ENCODE measurements at places on chromosomes 16 and 17.
A peak's percentile ranks its signal among the peaks of the same experiment; 100 is the strongest.

DNA sequence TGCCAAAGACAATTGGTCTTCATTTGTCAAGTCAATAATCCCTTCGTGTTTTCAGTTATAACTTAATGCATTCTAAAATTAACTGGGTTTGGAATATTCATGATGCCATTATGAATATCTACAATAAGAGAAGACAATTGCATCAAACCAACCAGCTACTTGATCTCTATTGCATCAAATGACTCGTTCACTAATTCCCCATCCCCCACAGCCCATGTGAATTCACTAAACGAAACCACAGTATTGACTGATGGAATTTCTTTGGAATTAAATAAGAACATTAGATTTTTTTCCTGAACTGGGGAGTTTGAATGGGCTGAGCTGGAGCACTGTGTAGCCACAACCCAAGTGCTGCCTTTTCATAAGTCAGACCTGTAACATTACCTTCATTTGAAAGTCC, 65.3 kb downstream of the HS3ST3B1 start:
- DNase-seq, result no peak

DNA sequence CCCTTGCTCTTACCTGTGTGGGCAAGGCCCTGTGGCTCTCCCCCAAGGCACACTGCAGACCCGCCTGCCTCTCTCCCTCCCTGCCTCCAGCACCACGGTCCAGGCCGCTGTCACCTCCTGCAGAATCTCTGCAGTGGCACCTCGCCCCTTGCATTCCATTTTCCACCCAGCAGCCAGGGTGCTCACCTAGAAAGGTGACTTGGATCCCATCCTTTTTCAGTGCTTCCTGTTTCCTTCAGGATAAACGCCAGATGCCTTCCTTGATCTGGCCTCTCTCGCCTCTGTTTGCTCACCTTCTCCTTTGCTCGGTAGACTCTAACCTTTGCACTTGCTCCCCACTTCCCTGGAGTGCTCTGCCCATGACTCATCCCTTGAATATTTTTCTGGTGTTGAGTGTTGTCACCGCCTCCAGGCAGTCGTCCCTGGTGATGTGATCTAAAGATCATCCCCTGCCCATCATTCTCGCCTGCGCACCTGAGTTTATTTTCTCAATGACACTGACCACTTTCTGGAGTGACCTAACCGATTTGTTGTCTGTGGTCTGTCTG, 79.2 kb upstream of the LGALS9 start:
- DNase-seq, result no peak

GRCh38 chr17:39391448-39391847, 10.0 kb downstream of the FBXL20 start:
- DNase-seq, result no peak

DNA sequence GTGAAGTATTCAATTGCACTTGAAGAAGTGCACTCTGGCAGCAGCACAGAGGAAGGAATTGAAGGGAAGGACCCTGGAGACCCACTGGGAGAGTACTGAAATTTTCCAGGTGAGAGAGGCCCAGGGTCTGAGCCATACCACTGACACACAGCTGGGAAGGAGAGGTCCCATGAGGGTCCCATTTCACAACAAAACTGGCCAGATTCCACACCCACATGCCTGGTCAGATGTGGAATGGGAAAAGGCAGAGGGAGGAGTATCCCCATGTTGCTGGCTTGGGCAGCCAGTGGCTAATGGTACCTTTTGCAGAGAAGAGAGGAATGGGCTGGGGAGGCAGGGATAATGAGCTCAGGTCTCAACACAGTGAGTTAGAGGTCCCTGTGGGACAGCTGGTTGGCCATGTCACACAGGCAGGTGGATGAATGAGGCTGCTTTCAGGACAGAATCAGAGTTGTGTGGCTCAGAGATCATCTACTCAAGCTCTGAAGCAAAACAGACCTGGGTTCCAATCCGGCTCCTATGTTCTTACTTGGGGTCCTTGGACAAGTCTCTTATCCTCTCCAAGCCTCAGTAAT, 26.2 kb upstream of the NGFR start:
- DNase-seq, result no peak

- no peak for DNase-seq
Observed at GRCh38 chr16:9300252-9300651, 208.8 kb downstream of the HAPSTR1 start.

- DNase-seq, result no peak
Observed at GRCh38 chr17:11900041-11900476, 97.2 kb downstream of the ZNF18 start.

GRCh38 chr17:66677201-66677981, 157.5 kb upstream of the CACNG5 start:
- peak; percentile 75 for DNase-seq

DNA sequence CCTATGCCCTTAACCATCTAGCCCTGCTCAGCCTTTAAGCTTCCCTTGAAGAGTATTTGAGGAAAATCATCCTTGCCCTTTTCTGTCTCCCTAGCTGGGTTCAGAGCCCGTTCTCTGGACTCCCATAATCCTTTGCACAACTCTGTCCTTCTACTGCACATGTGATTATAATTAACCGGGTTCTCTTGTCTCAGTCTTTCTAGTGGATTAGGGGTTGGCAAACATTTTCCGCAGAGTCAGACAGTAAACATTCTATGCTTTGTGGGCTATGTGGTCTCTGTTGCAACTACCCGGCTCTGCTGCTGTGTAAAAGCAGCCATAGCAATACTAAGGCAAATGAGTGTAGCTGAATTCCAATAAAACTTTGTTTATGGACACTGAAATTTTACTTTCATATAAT, 80.0 kb downstream of the CDRT15 start:
- peak; percentile 9 for DNase-seq

- DNase-seq, result no peak
Observed at GRCh38 chr17:54781389-54781788, 119.3 kb upstream of the TOM1L1 start.

DNA sequence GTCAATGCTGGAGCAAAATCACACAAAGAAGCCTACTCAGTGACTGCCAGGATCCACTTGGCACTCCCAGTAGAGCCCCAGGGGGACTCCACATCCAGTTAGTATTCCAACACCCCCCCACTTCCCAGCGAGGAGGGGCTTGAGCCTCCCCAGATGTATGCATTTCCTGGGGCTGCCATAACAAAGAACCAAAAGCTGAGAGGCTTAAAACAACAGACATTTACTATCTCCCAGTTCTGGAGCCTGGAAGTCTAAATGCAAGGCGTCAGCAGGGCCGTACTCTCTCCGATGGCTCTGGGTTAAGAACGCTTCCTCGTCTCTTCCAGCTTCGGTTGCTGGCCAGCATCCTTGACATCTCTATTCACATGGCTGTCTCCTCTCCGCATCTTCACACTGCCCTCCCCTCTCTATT, 23.0 kb upstream of the GNA13 start:
- DNase-seq, result no peak

- no peak for DNase-seq
Observed at GRCh38 chr17:57811638-57812280, 38.1 kb downstream of the MRPS23 start.

DNA sequence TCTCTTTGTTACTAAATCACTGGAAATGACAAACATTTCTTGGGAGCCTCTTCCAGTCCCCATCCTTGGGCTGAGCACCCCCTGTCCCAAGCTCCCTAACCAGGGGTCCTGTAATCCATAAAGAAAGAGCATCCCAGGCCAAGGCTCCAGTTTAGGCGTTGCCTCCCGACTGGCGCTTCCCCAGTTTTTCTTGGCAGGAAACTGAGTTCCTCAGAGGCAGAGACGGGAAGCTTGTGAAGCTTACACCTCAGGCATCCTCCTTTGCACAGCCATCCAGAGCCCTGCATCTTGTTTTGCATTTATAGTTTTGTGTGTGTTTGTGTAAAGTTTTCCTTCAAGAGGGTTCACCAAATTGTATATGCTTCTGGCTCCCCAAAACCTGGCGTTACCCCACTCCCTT, 7.1 kb downstream of the COPZ2 start:
- DNase-seq, result no peak

GRCh38 chr17:70184770-70185169, 15.4 kb downstream of the KCNJ2 start:
- no peak for DNase-seq

GRCh38 chr17:70295329-70295728, 126.0 kb downstream of the KCNJ2 start:
- DNase-seq, result no peak

DNA sequence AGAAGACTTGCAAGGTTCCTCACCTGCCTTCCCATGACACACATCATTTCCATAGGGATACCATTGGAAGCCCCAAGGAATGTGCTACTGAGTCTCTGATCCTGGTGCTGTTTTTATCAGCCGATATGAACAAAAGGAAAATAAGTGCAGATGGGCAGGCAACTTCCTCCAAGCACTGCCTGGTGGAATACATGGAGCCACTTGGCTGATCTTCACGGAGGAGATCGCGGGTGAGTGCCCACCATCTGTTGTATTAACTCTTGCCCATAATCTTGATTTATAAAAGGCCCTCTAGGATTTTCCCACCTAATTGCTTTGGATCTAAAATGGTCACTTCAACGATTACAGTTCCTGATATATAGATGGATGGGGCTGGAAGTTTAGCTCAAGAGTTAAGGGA, 24.7 kb upstream of the CDRT15 start:
- DNase-seq, result no peak

DNA sequence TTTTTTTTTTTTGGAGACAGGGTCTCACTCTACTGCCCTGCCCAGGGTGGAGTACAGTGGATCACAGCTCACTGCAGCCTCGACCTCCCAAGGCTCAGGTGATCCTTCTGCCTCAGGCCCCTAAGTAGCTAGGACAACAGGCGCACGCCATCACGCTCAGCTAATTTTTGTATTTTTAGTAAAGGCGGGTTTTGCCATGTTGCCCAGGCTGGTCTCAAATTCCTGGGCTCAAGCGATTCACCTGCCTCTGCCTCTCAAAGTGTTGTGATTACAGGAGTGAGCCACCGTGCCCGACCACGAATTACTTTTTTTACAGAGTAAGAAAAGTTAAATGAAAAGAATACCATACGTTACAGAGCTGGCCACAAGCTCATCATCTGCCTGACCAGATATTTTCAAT, 38.9 kb downstream of the AKAP10 start:
- DNase-seq, result no peak

DNA sequence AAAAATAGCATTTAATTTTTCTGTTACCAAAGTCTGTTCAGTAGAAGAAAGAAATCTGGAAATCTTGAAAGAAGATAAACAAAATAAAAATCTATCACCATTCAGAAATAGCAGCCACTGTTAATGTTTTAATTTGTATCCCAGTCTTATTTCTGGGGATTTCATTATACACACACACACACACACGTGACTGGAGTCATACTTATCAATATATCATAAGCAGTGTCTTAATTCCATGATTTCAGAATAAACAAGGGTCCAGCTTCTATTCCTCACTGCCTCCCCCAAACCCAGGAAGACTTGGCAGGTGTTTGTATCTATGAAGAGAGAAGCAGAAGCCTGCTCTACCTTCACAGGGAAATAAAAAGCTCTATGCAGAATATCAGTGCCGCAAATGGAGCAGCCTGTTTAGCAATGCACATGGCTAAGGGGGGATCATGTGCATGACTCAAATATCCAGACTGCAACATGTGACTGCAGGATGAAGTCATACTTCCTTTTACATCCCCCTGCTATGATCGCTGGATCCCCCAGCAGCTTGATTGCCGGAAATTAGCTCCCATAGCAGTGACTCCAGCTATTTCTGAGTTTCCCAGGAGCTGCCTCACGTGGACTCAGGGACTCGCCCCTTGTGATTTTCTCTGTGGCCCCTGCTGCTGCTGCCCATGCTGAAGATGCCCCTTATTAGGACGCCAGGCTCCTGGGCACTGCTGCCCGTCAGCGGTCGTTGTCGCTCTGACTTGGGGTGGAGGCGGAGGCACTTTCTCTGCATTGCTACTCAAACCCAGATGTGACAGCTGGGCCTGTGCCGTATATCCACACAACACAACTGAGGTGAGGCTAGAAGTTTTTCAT, 341.0 kb downstream of the CPPED1 start:
- DNase-seq, result peak; percentile 69

- DNase-seq, result no peak
Observed at GRCh38 chr17:74530831-74531150, 484 bp downstream of the CD300LB start.

GRCh38 chr17:71224824-71225575, 895.8 kb upstream of the SOX9 start:
- no peak for DNase-seq

DNA sequence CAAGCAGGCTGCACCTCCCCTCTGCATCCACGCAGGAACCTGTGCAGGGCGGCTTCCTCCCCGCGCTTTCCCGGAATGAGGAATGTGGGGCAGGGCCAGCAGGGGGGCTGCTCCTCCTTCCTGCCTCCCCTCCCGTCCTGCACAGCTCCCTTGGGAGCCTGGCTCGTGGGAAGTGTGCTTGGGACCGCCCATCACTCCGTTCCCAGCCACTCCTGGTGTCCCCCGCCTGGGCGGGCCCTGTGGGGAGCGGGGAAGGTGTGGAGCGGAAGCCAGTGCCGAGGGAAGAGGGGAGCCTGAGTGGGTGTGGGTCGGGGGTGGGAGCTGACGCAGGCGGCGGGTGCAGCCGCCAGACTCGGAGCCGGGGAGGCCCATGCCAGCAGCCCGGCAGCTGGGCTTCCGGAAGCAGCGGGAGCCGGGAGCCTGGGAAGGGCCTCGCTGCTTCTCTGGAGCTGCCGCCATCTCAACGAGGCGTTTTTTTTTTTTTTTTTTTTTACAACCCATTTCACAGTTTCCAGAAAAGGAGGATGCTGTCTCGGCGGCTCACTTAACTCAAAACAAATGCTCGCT, 24.1 kb downstream of the BAHCC1 start:
- DNase-seq, result no peak

GRCh38 chr17:55320594-55321426, 56.0 kb downstream of the HLF start:
- DNase-seq, result no peak

DNA sequence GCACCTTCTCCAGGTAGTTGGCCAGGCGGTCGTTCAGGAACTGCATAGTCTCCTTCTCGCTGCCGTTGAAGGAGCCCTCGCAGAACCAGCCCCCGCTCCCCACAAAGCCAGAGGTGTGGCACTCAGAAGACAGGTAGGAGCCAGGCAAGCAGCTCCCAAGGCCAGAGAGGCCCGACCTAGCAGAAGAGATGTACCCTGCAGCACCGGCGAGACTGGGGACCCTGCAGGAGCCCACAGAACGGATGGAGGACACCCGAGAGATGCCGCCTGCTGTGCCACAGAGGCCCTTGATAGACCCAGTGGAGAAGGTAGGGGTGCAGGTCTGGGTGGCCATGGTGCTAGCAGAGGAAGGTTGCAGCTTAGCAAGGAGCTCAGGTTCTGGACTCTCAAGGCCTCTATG, at the start of gene KRT36:
TSS of gene KRT36 (minus strand) at position 380 of the 400 bp plus-strand sequence. CDS start at position 334, 46 bp downstream.
- DNase-seq, result no peak

GRCh38 chr17:30091121-30091670, 25.4 kb upstream of the NSRP1 start:
- no peak for DNase-seq

DNA sequence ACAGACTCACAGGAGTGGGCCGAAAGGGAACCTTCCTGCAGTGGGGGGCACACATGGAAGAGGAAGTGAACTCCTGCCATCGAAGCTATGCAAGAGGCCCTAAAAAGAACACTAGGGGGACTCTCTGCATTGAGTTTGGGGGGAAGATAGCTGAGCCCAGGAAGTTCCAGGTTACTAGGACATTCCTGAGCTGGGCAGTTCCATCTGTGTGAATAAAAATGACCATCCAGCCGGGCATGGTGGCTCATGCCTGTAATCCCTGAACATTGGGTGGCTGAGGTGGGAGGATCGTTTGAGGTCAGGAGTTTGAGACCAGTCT, 211.8 kb downstream of the ZNF423 start:
- DNase-seq, result no peak

GRCh38 chr16:2531371-2531695, at the start of gene CEMP1:
CEMP1 (minus strand) TSS chr16:2531408; CDS start chr16:2531073, 335 bp downstream.
- DNase-seq, result no peak

- DNase-seq, result no peak
Observed at GRCh38 chr16:47599512-47599911, 138.4 kb downstream of the PHKB start.
